Right ventricle myocardium inferior (tissue), 1 donor: ENCODE measurements at places on chromosomes 5 and 9. TPM values are rescaled to one million over a fixed set of nuclear protein-coding genes. Genes with fewer than 3 reads are reported as not detected.

GARNL3 gene
- 13.1 TPM for total RNA-seq

- no peak for DNase-seq
Measured at GRCh38 chr9:31023847-31024246, 1360.6 kb upstream of the ACO1 start.

GRCh38 chr9:98291820-98292219 is 36.4 kb upstream of the TBC1D2 start:
- DNase-seq, result no peak

BTNL9 gene
- 37.6 TPM for total RNA-seq

GRCh38 chr9:114180696-114181606 is 25.6 kb downstream of the COL27A1 start:
- no peak for DNase-seq

LCN10 gene
- 11.3 TPM for total RNA-seq

DNA sequence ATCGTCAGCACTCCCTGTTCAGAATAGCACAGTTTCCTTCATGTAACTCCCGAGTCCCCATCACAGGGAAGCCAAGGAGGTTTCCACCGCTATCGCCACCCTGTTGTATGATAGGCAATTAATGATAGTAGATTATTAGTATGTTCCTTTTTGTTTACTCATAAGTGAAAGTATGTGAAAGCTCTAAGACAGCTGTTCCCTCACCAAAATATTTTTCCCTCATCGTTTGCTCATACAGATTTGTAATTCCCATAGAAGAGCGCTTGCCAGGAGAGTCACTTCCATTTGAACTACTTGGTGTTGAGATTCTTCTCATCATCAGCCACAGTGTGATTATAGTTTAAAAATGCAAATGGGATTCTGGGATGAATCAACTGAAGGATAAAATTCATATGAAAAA is 140.9 kb downstream of the PAM start:
- no peak for DNase-seq

SCGB3A1 gene
- not detected for total RNA-seq

- no peak for DNase-seq
Measured at GRCh38 chr9:31146485-31147166, 1237.8 kb upstream of the ACO1 start.
